ENCODE measurements at places on chromosomes 7 and 10.
A peak's percentile ranks its signal among the peaks of the same experiment; 100 is the strongest.

DNA sequence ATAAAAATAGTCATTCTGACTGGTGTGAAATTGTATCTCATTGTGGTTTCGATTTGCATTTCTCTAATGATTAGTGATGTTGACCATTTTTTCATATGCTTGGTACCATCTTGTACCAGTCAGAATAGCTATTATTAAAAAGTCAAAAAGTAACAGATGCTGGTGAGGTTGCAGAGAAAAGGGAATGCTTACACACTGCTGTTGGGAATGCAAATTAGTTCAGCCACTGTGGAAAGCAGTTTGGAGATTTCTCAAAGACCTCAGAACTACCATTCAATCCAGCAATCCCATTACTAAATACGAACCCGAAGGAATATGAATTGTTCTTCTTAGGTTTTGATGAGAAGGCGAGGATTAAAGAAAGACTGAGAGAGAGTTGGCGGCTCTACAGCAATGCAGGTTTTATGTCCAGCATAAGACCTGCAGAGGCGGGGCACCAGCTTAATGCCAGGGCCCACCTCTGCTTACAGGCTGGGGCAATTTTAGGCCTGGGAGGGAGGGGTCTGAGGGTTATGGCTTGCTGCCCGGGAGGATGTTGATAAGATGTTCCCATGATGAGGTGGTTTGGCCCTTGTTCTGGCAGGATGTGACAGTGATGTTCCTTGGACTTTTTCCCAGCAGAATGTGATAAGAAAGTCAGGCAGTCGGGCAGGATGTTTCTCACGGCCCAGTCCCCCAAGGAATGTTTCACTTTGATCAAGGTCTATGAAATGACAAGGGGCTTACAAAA lies 74.4 kb downstream of the MEST start:
- no peak for DNase-seq

DNA sequence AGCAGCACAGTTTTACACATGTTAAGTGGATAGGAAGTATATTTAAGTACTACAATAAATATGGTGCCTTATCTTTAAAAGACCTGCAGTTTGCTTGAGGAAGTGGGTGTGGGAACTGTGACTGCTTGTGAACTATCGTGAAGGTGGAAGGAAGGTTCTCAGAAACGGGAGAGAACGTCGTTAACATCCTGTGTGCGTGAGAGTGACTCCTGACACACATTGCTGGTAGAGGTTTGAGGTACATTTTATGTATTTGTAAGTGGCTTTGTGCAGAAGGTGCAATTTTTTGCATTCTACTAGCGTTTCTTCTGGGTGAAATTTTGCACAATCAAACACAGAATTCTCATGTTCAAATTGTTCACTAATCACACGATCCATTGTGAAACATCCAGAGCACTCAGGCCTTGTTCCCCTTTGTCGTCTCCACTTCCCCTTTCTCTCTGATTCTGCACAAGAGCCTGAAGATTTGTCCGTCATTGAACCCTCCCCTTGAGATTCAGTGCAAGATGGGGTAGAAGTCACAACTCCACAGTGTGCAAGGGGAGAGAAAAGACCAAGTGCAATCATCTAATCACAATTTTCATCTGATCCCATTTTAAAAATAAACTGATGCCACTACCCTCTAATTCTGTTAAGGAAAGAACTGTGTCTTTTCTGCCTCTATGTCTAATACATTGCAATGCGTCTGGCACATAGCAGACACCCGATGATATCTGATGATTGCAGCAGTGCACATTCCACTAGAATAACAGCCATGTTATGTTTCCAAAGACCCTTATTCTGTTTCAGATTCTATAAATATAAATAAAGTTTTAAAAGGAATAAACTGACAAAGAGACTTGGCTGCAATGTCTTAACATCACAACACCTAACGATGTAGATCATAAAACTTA lies 279.9 kb downstream of the NEBL start:
- DNase-seq, result no peak

DNA sequence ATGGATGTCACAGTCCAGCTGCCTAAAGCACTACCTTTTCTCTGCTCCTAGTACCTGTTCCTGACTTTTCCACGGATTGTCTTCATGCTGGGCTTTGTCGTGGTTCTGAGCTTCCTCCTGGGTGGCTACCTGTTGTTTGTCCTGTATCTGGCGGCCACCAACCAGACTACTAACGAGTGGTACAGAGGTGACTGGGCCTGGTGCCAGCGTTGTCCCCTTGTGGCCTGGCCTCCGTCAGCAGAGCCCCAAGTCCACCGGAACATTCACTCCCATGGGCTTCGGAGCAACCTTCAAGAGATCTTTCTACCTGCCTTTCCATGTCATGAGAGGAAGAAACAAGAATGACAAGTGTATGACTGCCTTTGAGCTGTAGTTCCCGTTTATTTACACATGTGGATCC lies 1.3 kb upstream of the INTS15 start:
- no peak for DNase-seq

- no peak for DNase-seq
Observed at GRCh38 chr10:59887006-59887405, 19.4 kb downstream of the CCDC6 start.

- DNase-seq, result no peak
Observed at GRCh38 chr10:117132751-117133231, 5.3 kb downstream of the VAX1 start.

GRCh38 chr10:26448292-26448691 lies 10.2 kb downstream of the APBB1IP start:
- no peak for DNase-seq

- DNase-seq, result no peak
Observed at GRCh38 chr10:131260031-131260430, 51.5 kb downstream of the TCERG1L start.

DNA sequence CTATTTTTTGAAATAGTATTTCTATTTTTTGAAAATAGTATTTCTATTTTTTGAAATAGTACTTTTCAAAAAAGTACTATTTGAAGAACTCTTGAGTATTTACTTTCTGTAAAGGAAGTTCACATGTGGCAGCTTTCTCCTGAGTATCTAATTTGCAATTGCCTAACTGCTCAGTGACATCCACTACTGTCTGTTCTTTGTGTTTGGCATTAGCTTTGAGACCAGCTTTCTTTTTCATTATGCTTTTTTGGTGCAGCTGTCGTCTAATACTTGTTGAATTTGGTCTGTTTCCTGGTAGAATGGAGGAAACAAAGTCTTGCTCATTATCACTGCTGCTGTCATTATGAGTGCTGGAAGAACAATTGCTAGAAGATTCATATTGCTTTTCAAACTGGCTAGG lies 99.1 kb downstream of the BMPR1A start:
- no peak for DNase-seq

GRCh38 chr7:138797715-138798320 lies at the start of the genes ATP6V0A4 and TMEM213:
ATP6V0A4 (minus strand) TSS chr7:138798196; CDS start chr7:138771247, 26,949 bp downstream.
TMEM213 (plus strand) TSS chr7:138797994; CDS start chr7:138798105, 111 bp downstream.
- DNase-seq, result peak; percentile 5

- no peak for DNase-seq
Observed at GRCh38 chr7:111568419-111568818, 6.1 kb upstream of the IMMP2L start.

DNA sequence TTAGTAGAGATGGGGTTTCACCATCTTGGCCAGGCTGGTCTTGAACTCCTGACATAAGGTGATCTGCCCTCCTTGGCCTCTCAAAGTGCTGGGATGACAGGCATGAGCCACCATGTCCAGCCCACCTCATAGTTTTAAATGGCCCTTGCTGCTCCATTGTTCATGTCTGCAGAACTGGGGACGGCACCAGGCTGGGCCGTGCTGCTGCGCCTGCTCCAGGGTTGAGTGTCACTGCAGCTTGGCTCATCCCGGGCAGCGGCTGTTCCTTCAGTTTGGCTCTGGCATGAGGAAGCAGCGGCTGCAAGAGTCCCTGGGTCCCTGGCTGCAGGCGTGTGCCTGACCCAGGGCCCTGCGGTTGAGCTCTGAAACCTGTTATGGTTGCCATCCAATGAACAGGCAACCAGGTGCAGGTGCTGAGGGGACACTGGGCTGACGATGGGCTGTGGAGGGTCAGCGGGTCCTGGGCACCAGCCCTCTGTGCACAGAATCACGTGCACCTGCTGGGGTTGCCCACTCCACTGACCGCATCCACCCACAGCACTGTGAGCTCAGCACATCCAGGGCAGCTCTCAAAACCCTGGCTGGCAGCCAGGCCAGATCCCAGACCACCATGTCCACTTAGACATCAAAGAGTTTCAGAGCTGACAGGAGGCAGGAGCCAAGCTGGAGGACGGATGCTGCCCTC lies 70.2 kb upstream of the PPP2R2D start:
- no peak for DNase-seq

- no peak for DNase-seq
Observed at GRCh38 chr7:142356166-142356565, 98.3 kb upstream of the PRSS58 start.

DNA sequence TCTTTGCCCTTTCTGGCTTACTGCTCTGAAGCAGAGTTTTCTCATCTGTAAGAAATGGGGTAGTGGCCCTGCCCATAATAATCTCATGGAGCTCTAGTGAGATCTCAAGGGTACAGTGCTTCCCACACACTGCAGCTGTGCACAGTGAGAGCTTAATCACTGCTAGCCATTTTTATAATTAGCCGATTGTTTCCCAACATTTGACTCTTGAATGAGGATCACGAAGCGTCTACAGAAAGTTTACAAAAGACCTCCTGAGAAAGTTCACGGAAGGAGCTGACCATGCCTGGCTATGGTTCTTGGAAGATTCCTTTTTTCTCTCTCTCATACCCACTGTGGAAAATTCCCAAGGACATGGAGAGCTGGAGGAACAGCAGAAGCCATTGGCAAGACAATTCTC lies 70.4 kb downstream of the FAM171A1 start:
- DNase-seq, result no peak

DNA sequence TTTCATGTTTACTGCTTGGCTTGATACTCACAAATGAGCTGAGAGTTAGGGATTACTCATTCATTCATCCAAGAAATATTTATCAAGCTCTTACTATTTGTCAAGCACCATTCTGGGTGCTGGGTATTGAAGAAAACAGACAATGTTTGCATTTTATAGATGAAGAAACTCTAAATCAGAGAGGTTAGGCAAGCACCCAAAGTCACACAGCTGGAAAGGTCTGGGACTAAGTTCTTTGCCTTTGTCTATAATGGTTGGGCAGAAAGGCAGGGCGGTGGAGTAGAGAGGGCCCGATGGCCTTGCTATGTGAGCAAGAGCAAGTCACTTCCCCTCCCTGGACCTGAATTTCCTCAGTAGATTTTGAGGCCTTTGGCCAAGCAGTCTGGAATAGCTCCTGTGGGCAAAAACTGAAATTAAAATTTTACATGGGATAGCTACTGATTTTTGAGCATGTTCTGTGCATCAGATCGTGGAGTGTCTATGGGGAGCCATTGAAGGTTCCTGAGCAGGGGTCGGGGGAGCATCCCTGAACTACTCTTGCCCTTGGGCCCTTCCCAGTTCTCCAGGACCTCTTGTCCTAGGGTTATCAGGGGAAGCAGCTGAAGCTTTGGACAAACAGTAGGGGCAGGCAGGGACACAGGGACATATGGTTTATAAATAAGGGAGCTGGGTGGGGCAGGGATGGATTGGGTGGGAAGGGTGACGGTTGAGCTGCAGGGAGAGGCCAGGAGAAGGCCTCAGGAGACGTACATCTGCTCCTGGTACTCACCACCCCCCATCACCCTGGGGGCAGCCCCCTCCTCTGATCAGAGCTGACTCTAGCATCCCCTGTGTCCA lies 23.3 kb downstream of the AQP1 start:
- no peak for DNase-seq

GRCh38 chr10:86439544-86439943 lies 72.9 kb upstream of the GRID1 start:
- no peak for DNase-seq
